ENCODE measurements at places on chromosomes 13 and 19.
A peak's percentile ranks its signal among the peaks of the same experiment; 100 is the strongest.

- no peak for DNase-seq
Measured at GRCh38 chr13:106696719-106697118, 128.8 kb upstream of the ARGLU1 start.

DNA sequence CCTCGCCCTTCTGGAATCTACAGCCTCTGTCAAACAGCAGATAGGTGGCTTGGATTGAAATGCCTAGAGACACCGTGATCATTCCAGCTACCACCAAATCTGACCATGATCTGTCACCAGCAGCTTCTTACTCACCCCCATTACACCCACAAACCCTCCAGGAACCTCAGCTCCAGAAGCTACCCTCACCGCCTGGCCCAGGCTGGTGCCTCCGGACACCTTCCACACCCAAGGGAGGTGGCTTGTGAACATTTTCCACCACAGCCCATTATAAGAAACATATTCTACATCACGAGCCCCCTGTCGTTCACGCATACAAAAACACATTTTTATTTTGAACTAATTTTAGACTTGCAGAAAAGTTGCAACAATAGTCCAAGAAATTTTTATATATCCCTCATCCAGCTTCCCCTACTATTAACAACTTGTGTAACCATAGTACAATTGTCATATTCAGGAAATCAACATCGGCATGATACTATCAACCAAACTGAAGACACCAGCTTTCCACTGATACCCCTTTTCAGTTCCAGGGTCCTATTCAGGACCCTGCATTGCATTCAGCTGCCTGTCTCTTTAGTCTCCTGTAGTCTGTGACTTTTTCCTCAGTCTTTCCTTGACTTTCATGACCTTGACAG is 15.4 kb upstream of the UBE2L5 start:
- DNase-seq = no peak

DNA sequence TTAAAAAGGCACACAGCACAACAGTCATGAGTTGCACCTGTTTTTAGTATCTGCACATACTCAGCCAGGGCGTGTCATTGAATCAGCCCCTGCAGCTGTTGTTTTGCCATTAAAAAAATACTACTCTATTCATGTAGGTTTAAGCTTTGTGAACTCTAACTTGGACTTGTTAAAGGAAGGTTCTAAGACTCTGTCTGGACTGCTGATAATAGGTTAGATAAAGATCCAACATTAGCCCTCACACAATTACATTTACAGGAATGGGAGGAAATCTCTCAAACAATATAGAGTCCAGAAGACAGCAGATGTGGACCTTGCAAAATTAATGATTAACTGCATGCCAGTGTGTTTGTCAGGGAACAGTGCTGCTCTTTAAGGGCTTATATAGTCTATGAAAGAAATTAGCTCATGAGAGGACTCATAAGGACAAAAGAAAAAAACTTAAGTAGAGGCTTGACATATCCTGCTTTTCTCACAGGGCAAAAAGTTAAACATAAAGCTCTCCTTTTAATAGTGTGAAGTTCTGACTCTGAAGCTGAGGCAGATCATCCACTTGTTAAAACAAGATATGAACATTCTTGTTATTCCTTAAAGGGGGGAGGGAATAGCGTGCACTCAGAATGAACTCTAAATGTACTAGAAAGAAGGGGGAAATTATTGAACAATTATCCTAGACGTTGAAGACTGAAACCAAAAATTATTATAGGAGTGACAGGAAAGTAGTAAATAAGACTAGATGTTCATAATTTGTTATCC is 243.6 kb downstream of the NDFIP2 start:
- no peak for DNase-seq

DNA sequence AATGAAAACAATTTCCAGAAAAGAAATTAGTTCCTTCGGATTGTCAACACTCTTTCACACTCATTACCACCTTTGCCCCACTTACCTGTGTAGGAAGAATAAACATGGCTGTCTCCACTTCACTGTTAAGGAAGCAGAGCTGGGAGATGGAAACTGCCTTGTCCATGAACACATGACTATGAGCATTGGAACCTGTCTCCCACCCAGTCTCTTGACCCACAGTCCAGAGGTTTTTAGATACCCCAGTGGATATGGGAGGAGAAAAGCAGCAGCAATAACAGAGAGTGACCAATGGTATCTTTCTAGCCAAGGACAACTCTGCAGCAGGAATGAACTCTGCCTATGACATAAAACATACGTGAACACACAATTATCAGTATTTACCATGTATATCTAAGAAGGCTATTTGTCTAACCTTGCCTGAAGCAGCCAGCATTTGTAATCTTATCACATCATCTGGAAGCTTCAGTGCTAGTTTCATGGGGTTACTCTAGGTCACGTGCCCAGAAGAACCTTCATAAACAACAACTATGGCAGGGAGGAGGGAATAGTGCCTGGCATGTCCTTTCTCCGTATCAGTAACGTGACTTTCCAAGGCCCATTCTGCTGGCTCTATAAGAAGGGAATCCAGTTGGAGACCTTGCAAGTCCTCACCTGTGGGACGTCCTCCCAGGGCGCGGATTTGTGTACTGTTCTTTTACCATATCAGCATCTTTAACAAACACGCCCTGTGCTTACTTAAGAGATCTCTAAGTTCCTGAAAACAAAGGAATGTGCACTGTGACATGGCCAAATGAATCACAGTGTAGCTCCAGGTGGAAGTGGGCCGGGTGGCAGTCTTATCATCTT is 221.8 kb upstream of the UBL3 start:
- DNase-seq = no peak

DNA sequence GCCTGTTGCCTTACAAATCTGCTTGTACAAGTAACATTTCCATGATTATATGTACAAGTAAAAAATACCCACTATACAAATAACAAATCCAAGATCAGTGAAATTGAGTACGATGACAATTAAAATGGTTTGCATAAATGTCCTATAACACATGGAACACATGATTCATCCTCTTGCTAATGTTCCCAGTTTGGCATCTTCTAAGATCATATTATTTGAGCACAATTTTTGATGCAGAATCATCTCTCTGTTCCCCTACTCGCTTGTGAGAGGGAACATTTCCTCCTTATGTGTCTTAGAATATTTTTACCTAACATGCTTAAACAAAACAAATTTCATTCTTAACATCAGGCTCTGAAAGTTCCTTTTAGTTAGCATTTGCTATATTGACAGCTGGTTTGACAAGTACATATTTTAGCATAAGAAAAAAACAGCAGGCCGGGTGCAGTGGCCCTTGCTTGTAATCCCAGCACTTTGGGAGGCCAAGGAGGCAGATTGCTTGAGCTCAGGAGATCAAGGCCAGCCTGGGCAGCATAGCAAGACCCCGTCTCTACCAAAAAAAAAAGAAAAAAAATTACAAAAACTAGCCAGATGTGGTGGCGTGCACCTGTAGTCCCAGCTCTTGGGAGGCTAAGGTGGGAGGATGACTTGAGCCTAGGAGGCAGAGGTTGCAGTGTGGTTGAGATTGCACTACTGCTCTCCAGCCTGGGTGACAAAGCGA is 14.2 kb downstream of the ZNF331 start:
- no peak for DNase-seq

GRCh38 chr13:76644906-76645305 is 241.3 kb downstream of the KCTD12 start:
- DNase-seq = no peak

DNA sequence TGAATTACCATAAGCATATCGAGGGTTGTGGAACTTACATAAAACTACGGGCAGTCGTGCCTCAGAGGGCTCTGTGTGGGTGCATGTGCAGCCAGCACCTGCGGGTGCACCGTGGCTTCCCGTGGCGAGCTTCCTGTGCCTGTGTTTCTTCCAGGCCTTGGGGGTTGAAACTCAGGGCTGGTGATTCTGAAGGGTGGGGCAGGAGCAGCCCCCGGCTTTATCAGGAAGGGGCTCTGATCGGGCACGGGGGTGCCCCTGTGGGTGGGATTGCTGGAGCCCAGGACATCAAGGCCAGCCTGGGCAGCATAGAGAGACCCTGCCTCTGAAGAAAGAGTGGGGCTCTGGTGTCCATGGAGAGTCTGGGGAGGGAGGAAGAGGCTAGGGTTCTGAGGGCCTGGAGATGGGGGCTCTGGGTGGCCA is 11.1 kb downstream of the ATP4B start:
- peak; percentile 35 for DNase-seq

DNA sequence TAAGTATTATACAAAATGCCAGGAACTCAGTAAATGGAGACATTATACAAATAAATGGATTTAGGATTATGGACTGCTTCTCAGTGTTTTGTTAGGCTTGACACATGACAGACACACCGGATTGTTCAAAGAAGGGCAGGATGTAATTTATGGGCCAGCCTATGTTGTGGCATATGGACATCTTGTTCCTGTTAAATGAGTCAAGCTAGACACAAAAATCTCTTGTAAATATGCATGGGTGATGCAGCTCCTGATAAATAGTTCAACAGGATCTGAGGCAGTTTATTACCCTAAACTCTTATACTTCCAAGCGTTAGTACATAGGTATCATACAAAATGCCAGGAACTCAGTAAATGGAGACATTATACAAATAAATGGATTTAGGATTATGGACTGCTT is 502.3 kb downstream of the TBC1D4 start:
- DNase-seq = no peak

- no peak for DNase-seq
Measured at GRCh38 chr19:1261798-1262622, 7.1 kb upstream of the CIRBP start.

- DNase-seq = no peak
Measured at GRCh38 chr13:43664700-43665191, 122.0 kb downstream of the ENOX1 start.

DNA sequence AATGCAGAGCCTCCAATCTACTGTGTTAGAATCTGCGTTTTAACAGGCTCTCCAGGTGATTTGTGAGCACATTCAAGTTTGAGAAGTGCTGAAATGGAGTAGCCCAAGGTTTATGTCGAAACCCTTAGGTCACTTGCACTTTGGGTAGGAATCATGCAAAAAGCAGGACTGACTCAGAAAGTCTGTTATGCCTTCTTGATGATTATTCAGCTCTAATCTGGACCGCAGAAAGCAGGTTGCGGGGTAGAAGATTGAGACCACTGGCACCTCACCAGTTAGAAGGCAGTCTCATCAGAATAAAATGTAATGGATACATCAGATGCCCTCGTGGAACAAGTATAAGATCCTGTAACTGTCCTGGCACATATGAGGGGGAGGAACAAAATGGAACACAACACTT is 326.3 kb downstream of the DCLK1 start:
- no peak for DNase-seq

DNA sequence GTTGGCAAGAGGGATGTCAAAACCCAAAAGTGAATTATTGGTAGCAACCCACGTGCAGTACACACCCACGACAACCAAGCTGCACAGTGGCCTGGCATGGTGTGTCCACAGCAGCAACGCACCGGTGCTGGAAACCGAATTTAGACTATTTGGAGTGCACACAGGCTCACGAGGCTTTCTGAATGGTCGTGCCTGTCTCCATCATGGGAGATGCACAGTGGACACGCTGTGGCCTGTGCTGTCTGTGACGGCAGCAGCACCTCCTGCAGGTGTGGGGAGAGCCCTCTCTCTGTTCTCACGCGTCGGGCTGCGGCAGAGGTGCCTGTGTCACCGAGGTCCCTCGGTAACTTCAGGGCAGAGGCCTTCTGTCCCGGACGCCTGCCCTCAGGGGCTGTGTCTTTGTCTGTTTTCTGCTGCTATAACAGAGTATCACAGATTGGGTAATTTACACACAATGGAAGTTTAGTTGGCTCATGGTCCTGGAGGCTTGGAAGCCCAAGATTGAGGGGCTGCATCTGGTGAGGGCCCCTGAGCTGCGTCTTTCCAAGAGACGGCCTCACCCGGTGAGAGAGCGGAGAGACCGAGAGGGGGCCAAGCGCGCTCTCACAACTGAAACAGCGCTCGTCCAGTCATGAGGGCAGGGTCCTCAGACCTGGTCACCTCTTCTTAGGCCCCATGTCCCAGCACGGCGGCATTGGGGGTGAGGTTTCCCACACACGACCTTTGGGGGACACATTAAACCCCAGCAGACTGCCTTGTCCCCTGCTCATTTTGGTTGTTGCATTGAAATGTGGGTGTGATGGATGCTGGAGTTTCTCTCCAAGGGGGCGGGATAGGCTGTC is 9.1 kb upstream of the MCF2L start:
- no peak for DNase-seq

DNA sequence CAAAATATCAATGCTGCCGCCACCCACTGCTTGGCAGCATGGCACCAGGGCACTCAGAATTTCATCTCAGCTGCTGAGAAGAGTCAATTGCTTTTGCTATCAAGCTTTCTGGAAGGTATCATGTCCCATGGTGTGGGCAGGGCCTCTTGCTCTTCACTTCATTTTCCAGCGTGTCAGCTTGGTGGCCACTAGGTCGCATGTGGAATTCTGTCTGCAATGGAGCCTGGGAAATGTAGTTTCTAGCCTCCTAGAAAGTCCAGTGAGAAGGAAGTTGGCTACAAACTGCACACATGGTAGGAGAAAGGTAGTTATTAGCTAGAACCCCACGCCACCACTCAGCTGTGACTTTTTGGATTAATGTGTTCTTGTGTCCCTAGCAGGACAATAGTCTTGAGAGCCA is 105.3 kb downstream of the MYO16 start:
- DNase-seq = no peak

- no peak for DNase-seq
Measured at GRCh38 chr19:55075371-55075998, at the start of gene EPS8L1. TSS of gene EPS8L1 (plus strand) at chr19:55075869. CDS start at chr19:55076445, 576 bp downstream.

DNA sequence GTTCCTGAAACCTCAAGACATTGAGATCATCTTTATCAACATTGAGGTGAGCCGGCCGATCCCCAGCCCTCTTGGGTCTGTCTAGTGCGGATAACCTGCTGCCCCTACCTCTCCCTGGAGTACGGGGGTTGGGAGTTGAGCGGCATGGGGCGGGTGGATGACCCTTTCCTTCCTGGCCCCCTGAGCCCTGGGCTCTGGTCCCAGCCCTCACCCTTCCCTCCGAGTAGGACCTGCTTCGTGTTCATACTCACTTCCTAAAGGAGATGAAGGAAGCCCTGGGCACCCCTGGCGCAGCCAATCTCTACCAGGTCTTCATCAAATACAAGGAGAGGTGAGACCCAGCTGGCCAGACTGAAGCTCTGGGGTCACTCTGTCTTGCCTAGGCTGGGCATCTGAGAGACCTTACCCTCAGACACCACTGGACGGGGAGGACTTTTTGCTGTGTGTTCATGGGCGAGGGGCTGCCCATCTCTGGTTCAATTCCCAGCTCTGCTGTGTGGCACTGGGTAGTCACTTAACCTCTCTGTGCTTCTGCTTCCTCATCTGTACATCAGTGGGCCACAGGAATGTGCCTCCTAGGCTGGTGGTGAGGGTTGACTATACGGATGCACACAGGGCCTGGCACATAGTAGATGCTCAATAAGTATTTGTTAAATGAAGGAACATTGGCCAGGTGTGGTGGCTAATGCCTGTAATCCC is 52.7 kb downstream of the VAV1 start:
- DNase-seq = no peak
